ENCODE measurements at places on chromosomes 11 and 22.
A peak's percentile ranks its signal among the peaks of the same experiment; 100 is the strongest.

DNA sequence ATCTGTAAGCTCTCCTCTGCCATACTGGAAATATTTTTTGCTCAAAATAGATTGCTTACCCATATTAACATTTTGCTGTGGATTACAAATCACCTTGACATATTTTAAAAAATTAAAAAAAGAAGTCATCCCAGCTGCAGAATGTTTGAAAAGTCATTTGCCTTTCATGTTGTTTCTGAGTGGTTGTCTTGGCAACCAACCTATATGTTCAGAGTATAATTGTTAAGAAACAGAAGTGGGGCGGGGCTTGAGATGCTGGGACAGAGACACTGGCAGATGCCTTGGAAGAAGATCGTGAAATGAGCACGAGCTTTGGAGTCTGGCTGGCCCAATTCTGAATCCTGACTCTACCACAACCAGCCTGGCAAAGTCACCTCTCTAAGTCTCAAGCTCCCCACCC, 348.2 kb downstream of the LARGE1 start:
- peak; percentile 66 for DNase-seq

DNA sequence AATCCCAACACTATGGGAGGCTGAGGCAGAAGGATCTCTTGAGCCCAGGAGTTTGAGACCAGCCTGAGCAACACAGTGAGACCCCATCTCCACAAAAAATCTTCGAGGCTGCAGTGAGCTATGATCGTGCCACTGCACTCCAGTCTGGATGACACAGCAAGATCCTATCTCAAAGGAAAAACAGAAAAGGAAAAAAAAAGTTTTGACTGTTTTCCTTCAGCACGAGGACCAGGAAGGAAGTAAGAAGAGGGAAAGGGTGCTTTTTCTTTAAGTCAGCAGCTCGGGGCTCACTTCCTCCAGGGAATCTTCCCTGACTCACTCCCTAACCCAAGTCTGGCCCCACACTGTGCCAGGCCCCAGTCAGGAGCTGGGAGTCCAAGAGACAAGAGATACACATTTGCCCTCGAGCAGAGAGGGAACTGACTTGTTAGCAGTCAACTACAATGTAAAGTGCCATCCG, 14.2 kb downstream of the ARRB1 start:
- DNase-seq: no peak

GRCh38 chr11:11245453-11245852, 107.6 kb downstream of the CSNK2A3 start:
- no peak for DNase-seq

DNA sequence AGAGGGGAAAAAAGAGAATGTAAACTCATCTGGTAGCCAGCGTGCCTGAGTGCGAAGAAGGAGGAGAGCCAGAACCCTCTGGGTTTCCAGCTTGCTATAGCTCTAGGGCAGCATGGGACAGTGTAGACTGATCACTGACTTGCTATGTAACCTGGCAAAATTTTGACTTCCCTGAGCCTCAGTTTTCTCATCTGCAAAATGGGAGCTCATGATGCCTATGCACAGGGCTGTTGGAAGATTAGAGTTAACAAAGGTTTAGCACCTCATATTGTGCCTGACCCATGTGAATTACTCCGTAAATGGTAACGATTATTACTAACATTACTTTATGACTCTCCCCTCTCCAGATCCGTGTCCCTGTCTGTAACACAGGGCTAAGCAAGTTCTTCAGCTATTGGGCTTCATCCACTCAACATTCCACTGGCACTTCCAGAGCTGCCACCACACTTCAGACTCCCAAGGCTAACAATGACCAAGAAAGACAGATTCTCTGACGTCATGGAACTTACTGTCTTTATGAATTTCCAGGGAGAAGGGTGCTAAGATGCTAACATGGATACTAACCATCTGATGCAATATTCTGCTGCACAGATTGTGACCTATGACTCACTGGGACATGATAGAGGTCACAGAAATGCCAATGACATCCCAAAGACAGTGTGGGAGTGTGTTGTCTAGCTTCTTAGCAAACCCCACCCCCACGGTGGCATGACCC, 195.2 kb downstream of the TRIM29 start:
- DNase-seq: no peak

- no peak for DNase-seq
These were observed 52.8 kb upstream of the SLC35C1 start for GRCh38 chr11:45752106-45752505.

DNA sequence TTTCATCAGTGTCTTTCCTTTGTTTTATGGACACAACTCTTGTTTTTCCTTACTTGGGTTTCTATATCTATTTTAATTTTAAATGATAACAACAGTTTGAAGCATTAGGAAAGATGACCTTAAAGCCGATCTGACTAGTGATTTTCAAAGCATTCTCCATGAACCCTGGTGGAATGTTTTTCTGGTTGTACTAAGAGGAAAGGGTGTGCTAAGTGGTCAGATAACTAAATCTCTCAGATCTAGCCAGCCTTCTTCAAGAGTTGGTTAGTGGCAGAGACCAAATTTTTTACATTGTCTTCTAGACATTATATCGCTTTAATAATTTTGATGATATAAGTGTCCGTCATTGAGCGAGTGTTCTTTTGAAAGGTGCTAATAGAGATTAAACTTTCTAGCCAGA, 134.4 kb downstream of the METTL15 start:
- DNase-seq: no peak

- no peak for DNase-seq
These were observed 19.2 kb downstream of the NECTIN1 start for GRCh38 chr11:119709638-119710346.

DNA sequence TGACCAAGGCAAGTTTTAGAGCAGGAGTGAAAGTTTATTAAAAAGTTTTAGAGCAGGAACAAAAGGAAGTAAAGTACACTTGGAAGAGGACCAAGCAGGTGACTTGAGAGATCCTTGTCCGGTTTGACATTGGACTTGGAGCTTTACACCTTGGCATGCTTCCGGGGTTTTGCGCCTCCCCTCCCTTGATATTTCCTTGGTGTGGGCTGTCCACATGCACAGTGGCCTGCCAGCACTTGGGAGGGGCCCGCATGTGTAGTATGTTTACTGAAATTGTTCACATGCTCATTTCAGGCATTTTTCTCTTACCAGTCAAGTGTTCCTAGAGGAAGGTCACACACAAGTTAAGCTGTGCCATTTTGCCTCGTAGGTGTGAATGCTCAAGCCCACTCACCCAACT, 19.0 kb upstream of the THRSP start:
- DNase-seq: no peak

DNA sequence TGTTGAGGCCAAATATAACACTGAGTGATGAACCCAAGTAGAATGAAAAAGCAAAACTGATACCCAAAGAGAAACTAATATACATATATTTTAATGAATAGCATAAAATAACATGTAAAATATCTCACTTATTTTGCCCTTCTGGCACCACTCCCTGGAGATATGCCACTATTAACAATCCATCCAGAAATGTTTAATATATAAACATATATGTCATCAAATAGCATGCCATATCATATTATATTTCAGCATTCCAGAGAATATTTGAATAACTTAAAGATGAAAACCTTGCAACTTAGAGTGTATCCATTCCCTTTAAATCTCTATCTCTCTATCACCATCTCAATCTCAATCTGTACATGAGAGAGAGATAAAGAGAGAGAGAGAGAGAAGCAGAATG, 1073.3 kb upstream of the RAG2 start:
- no peak for DNase-seq

- DNase-seq: no peak
These were observed 39.8 kb downstream of the RELT start for GRCh38 chr11:73415854-73416615.

DNA sequence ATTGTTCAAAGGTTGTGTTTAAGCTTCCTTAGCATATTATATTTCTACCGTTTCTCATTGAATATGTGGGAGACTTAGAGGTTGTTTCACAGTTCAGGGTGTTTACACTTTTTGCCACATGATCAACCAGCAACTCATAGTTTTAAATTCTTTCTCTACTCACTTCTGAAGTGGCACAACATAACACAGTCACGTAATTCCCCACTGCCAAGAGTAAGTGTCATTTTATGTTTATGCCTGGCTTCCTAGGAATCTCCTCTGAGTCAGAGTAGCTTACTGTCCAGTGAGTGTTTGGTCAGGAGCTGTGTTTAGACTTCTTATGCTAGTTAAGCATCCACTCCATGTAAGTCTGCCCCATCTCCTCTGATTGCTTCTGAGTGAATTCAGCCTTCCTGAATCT, 520.8 kb upstream of the KIRREL3 start:
- DNase-seq: no peak

GRCh38 chr11:118005224-118006152, 19.3 kb downstream of the IL10RA start:
- no peak for DNase-seq

DNA sequence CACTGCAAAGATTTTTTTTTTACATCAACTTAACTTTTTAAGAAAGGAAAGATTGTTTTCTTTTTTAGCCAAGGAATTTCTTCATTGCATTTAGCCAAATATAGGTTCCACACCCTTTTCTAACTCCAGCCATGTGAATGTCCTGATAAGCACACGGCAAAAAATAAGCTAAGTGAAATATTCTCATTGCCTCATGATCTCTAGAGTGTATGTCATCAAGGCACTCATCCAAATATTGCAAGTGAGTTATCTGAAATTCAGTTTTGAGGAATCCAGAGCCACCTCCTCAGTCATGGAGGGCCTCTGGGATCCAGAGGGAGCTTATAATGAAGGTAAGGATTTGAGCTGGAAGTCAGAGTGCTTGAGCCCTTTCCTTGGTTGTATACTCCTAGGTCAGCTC, 80.0 kb downstream of the BLID start:
- no peak for DNase-seq

GRCh38 chr22:37019309-37020191, at the start of the genes MPST and TST:
Gene MPST (plus strand): TSS chr22:37019742. CDS start chr22:37019837, 95 bp downstream.
Gene TST (minus strand): TSS chr22:37019447. CDS start chr22:37018732, 715 bp downstream.
- DNase-seq: peak; percentile 78

GRCh38 chr11:12389676-12390657, 12.6 kb downstream of the PARVA start:
- no peak for DNase-seq

- no peak for DNase-seq
These were observed 3.0 kb downstream of the TSPAN18 start for GRCh38 chr11:44729713-44730112.

- no peak for DNase-seq
These were observed 49.1 kb upstream of the SEPTIN5 start for GRCh38 chr22:19664951-19665783.

DNA sequence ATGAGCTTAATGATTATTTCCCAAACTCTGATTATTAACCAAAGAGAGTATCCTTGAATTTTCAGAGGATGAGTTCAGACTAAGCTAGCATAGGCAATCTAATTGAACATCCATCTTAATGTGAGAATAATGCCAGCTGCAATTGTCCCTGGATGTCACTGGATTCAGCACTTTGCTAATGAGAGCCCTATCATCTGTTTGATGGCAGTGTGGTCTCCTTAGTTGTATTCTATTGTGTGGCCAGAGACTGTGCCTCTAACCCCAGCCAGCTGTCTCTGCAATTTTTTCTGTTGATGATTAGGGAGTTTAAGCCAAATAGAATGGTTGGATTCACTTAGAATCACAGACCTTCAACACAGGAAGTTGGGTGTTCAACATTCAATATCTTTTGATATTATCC, 1249.5 kb downstream of the FAM181B start:
- DNase-seq: no peak

- peak; percentile 60 for DNase-seq
These were observed 311 bp downstream of the BRD1 start for GRCh38 chr22:49827271-49827852.

DNA sequence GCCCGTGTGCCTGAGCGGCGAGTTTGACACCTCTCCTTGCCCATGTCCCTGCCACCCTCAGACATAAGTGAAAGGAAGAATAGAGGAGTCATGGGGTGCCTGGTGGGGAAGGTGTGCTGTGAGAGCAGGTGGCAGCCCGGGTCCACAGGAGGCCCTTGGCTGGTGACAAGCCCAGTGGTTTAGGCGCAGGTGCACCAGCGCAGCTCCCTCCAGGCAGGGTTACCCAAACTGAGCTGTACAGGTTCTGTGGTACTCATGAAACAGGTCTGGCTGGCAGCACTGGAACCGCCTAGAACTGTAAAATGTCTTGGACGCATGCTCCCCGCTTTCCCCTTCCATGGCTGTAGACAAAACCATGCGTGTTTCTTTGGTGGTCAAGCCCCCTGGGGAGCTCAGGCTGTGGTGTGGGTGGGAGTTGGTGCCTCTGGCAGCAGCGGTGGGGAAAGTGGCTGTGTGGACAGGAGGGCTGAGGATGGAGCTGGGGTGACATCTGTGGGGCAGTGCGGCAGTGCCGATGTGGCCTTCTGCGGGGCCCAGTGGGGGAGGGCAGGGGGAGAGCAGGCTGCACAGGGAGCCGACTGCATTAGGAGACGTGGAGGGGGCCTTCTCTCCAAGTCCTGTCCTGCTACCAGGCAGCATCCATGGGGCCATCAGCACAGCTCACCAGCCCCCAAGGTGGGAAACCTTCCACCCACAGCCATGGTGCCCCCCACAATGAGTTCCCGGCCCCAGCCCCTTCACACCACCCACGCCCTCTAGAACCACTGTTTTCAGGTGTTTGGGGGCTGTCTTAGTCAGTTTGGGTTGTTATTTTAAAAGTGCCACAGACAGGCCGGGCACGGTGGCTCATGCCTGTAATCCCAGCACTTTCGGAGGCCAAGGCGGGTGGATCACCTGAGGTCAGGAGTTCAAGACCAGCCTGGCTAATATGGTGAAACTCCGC, 5.6 kb upstream of the GTSE1 start:
- DNase-seq: no peak

DNA sequence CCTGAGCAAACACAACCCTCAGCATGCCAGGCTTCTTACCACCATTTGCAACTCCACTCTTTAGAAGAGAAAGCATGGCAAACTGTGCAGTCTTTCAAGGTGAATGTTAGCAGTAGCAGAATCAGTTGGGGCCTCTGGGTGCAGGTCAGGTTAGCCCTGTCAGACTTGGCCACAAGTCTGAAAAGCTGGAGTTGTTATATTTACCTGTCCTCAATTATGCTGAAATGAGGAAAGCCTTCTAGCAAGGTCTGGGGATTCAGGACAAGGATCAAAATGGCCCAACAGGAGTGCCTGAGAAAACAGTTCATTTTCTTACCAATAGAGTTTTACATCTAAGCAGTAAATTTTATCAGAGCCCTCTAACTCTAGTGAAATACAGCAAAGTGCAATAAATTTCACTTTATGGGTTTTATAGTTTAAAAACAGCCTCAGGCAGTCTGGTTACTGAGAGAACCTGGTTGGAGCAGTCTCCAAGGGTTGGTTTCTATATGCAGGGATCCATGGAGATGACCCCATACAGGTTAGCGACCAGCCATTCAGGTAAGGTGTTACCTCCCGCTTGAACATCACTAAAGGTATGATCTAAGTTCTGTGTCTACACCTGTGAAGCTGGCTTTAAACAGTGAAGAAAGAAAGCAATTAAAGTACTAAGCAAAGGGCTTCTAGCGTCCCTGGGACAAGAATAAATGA, 212.5 kb upstream of the MPPED2 start:
- no peak for DNase-seq

All from Karpas-422 (cell line).